ENCODE measurements at places on chromosomes 6 and 20.

- DNase-seq: peak; percentile 71
Measured at GRCh38 chr6:46490425-46491200, 636 bp downstream of the RCAN2 start.

GRCh38 chr6:132898376-132898775 lies 84.0 kb downstream of the RPS12 start:
- DNase-seq: no peak

DNA sequence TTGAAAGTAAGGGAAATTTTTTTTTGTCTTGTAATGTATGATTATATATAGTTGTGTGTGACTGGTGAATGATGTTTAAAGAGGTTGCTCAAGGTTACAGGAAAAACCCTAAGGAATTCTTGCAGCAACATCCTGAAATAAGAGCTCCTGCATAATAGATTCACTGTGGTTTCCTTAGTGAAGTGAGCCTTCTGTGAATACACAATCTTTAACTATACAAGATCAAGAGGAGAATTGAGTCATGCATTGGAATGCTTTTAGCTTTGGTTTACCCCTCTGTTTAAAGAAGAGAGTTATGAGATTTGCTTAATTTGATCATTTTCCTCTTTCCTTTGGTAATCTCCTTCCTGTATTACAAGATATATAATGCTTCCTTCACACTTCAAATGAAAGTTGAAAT lies 141.6 kb upstream of the EYA4 start:
- DNase-seq: no peak

GRCh38 chr6:105199711-105200110 lies 19.9 kb upstream of the POPDC3 start:
- DNase-seq: no peak

DNA sequence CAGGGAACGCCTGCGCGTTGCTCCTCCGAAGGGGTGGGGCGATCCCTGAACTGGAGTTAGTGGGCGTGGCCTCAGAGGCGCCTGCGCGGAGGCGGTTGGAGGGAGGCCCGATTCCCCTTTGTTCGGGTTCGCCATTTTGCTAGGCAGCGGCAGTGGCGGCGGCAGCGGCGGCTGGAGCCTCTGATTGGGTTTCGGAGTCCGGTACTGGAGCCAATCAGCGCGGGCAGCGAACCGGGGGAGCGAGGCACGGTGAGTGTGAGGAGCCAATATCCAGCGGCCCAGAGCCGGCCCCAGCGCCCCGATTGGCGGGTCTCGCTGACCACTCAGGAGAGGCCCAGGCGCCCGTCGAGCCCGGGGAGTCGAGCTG lies at the start of gene NFYA:
NFYA (plus strand) TSS at position 139 of the 367 bp plus-strand sequence. CDS start 6,116 bp downstream, outside the sequence.
- no peak for DNase-seq

DNA sequence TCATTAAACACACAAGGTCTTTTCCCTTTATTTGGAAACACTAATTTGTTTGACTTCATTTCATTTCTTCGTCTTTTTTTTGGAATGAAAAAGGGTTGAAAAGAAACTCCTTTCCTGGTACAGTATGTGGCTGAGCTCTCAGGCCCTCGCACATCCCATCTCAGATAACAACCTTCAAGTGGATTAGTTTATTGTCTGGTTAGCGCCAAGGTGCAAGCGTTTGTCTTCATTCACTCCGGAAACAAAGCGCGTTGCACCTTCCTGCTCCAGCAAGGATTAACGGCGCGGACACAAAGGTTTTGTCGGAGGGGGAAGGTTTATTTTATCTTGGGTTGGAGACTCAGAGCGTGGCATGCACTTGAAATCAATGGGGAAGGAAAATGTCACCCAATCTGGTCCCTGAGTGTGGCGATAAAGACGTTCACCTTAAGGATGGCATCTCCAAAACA lies 5.3 kb upstream of the NKX2-2 start:
- no peak for DNase-seq

- no peak for DNase-seq
Measured at GRCh38 chr20:17671565-17671964, 10.5 kb downstream of the RRBP1 start.

GRCh38 chr6:135358985-135359384 lies 138.6 kb downstream of the AHI1 start:
- no peak for DNase-seq

GRCh38 chr6:85347812-85348211 lies 102.1 kb upstream of the NT5E start:
- no peak for DNase-seq
